ENCODE measurements at places on chromosomes 11 and 22.

GRCh38 chr22:44930711-44931035 lies 79.1 kb downstream of the PHF21B start:
- no peak for DNase-seq

DNA sequence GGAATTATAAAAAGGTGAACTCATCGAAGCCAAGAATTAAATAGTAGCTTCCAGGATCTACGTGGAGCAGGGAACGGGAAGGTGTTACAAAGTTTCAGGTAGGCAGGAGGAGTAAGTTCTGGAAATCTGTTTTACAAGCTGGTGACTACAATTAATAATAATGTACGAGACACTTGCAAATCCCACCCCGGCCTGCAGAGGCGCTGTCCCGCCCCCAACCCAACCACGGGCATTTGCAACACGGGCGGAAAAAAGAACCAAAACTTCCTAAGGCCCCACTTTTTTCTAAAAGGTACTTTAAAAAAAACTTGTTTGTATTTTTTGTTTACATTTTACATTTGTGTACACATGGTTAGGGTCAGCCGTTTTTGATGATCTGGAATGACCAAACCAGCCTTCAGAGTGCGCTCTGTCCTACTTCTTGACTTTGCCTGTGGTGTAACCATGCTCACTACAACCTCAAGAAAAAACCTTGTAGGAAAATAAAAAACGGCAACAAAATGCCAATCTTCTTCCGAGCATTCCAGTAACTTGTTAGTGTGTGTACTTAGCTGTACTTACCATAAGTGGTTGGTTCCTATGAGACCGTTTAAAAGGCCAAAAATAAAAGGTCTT lies 449.6 kb upstream of the B3GAT1 start:
- no peak for DNase-seq

- DNase-seq = no peak
Observed at GRCh38 chr11:131079036-131079435, 162.8 kb upstream of the SNX19 start.

GRCh38 chr11:4418403-4418802 lies 24.9 kb upstream of the TRIM21 start:
- no peak for DNase-seq

- DNase-seq = peak; percentile 26
Observed at GRCh38 chr11:14258221-14258935, 100.6 kb downstream of the RRAS2 start.
